ENCODE measurements at places on chromosomes 5 and 9.
A peak's percentile ranks its signal among the peaks of the same experiment; 100 is the strongest.

- DNase-seq, result no peak
Measured at GRCh38 chr5:162393534-162393933, 326.0 kb downstream of the GABRG2 start.

GRCh38 chr9:131610231-131610761, 65.0 kb downstream of the PRRT1B start:
- no peak for DNase-seq

DNA sequence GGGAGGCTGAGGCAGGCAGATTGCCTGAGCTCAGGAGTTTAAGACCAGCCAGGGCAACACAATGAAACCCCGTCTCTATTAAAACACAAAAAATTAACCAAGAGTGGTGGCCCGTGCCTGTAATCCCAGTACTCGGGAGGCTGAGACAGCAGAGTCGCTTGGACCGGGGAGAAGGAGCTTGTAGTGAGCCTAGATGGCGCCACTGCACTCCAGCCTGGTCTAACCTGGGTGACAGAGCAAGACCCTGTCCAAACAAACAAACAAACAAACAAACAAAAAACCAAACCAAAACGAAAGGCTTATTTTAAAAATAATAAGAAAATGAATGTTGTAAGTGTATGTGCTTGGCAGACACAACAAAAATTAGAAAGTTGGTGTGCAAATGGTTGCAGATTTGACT, 536.3 kb upstream of the PTPRD start:
- no peak for DNase-seq

GRCh38 chr9:93025736-93026135, 32.8 kb upstream of the SUSD3 start:
- DNase-seq, result no peak

- no peak for DNase-seq
Measured at GRCh38 chr5:151707567-151707966, 20.9 kb upstream of the SPARC start.

- peak; percentile 76 for DNase-seq
Measured at GRCh38 chr9:122350577-122351355, 20.1 kb upstream of the PTGS1 start.
